ENCODE measurements at places on chromosomes 4 and X.

DNA sequence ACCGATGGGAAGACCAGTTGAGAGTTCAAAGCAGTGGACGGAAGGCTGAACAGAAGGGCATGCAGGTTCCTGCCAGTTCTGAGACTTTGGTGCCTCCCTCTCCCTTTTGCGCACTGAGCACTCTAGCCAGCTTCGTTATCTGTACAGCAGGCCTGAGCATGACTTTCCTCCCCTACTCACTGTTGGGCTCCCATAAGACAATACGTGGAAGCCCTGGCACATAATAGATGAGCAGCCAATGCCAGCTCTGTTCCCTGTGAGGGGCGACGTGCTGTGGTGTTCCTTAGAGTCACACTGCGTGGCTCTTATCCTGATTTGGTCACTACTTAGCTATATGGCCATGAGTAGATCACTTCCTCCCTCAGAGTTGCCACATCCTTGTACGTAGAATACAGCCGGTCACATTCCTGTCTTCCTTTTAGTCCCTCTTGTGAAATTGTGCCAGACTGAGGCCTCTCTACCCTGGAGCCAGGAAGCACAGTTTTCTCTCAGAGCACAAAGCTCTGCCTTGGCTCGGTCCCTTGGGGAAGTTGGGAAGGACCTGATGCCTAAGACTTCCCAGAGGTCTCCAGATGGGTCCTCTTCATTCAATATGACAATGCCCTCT is 160.4 kb upstream of the MAMLD1 start:
- no peak for DNase-seq

GRCh38 chrX:132266583-132267355 is 47.5 kb upstream of the RAP2C start:
- DNase-seq: no peak

DNA sequence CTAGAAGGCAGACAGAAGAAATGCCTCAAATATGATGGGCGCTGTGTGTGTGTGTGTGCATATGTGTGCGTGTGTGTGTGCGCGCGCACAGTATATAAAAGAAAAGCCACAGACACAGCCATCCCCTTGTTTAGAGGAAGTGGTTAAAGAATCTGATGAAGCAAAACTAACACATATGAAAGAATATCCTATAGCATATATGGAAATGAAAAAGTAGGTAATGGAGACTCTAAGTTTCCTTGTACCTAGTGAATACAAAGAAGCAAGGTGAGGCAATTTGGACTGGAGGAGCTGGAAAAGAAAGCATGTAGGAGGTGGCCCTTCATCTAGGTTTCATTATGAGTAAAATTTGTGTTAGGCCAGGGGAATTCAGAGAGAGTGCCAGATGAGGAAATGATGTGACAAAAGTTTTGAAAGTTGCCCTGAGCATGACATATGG is 58.6 kb upstream of the MCF2 start:
- DNase-seq: peak; percentile 61

- DNase-seq: peak; percentile 76
Measured at GRCh38 chrX:119427024-119427794, 28.1 kb downstream of the SLC25A43 start.

- peak; percentile 46 for DNase-seq
Measured at GRCh38 chr4:42671431-42672194, 14.7 kb upstream of the ATP8A1 start.

- DNase-seq: no peak
Measured at GRCh38 chr4:79723507-79723906, 315.5 kb upstream of the GK2 start.

GRCh38 chr4:76809594-76810305 is 88.2 kb downstream of the SOWAHB start:
- DNase-seq: no peak

- no peak for DNase-seq
Measured at GRCh38 chrX:19152762-19153161, 30.5 kb upstream of the ADGRG2 start.

DNA sequence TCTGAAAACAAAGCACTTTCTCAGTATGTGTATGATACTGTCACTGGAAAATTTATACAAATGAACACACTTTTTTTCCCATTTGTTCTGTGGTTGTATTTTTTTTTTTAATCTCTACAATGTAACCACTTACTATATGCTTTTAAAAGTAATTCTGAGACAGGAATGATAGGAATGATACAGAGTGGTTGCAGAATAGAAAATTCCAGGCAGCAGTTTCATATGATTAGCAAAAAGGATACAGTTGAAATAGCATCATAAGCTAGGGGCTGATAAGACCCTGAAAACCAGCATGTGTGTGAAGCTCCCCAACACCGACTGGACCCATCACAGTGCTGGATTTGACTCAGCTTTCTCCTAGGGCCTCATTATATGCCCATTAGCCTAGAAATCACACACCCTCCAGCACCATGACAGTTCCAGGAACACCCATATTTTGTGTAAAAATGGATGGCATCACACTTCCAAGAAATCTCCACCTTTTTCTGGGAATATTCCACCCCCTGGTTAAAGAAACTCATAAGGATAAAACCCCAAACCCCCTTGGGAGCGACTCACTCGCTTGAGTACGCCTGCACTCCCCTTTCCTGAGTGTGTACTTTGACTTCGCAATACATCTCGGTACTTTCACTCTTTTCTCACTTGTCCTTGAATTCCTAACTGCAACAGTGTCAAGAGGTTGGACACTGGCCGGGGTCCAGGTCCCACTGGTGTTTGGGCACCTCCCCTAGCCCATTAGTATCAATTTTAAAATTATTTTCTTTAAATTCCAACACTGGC is 77.4 kb upstream of the AGA start:
- DNase-seq: no peak

DNA sequence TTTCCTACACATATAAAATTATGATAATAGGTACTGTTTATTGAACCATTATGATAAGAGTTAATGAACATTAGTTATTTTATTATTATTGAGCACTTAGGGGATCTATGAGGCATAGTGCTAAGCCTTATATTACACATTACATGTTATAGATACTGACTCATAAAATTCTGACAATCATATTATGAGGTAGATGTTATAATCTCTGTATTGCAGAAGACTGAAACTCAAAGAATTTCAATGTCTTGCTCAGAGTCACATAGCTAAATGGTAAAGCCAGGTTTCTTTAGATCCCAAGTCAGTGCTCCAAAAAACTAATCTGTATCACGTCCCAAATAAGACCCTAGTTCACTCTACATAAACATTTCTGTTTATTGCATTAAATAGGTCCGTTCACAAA is 207.2 kb upstream of the CNKSR2 start:
- DNase-seq: no peak

DNA sequence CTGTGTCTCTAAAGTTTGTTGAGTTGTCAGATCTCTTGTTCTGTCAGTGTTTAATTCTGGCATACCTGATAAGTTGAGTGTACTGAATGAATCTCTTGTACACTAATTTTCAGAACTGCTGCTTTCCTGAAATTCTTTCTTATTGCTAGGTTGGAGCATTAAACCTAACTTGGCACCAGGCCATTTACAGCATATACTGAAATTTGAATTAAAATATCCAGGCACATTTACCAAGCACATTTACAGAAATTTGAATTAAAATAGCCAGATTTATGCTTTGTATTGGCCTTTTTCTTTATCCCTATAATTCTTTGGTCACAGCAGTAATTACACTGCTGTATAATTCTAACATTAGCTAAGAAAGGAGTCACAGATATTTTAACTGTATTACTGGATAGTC is 8.9 kb downstream of the TMEM33 start:
- DNase-seq: no peak

- no peak for DNase-seq
Measured at GRCh38 chr4:62872856-62873255, 1536.4 kb downstream of the TECRL start.

DNA sequence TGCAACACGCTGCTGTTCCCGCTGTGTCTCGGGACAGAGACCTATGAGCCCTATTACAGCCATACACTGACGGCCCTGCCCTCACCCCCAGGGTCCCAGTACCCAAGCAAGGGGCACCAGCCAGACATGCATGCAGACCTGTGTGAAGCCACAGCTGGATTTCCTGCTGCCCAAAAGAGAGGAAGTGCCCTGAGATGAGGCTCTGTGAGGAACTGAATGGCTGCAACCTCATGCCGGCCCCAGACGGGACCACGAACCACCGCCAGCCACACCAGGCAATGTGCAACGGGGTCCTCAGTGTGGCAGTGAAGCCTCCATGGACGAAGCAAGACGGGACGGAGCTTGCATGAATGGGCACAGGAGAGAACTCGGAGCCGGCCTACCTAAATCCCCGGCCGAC is 21.1 kb downstream of the CTBP1 start:
- peak; percentile 51 for DNase-seq

- DNase-seq: peak; percentile 22
Measured at GRCh38 chrX:39008549-39008948, 207.3 kb downstream of the MID1IP1 start.

DNA sequence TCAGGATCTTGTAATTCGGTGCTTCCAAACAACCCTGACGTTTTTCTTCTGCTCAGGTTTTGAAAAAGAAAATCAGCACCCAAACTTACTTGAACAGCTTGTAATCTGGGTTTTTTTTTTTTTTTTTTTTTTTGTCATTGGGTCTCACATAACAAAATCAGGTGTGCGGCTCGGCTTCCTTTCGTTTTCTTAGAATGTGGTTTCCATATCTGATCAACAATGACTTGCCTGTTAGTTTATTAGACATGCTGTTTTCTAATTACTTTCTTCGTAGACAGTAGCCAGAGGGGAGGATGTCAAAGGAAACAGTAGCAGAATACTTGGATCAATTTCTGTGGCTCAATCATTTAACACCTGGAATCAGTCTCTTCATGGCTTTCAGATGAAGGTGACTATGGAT is 890 bp upstream of the FREM3 start:
- no peak for DNase-seq

- peak; percentile 34 for DNase-seq
Measured at GRCh38 chr4:170231377-170231776, 141.6 kb upstream of the AADAT start.

DNA sequence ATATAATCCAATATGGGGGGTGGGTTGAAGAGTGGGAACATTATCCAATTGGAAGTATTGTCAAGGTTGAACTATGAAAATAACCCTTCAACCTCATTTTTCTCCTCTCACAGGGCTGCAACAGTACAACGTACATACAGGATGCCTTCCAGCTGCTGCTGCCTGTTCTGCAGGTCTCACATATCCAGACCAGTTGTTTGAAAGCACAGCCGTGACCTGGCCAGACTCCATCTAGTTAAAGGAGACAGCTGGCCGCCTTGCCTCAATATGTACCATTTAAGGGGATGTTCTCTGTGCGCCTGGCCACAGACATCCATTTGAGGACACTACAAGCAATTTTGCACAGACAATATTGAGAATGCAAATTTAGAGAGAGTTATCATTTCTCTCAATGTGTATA is 75.7 kb downstream of the FAM114A1 start:
- no peak for DNase-seq

- no peak for DNase-seq
Measured at GRCh38 chr4:10050261-10050661, 29.0 kb upstream of the SLC2A9 start.

DNA sequence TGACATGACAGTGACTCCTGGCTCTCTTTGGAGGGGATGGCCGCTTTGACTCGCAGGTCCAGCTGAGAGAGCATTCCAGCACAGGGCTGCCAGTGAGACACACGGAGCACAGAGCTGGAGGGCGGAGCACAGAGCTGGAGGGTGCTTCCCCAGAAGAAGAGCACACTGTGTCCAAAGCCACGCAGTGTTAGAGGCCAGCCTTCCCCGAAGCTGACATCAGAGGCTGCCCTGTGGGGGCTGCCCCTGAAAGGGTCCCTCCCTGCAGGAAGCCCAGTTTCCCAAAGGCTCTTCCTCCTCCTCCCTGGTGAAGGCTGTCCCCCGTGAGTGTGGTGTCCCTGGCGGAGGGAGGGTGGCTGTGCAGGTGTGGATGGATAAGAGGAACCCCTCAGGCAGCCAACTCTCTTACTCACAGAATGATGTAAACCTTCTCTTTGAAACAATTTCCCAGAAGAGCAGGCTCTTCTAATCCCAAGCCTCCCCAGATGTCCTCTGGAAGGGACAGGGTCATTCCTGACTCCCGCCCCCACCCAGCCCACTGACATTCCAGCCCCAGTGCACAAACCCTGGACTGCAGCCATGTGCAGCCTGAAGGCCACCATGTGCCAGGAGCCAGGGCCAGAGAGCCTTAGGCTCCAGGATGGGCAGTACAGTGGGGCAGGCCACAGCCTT is 53.4 kb downstream of the PSAPL1 start:
- no peak for DNase-seq

DNA sequence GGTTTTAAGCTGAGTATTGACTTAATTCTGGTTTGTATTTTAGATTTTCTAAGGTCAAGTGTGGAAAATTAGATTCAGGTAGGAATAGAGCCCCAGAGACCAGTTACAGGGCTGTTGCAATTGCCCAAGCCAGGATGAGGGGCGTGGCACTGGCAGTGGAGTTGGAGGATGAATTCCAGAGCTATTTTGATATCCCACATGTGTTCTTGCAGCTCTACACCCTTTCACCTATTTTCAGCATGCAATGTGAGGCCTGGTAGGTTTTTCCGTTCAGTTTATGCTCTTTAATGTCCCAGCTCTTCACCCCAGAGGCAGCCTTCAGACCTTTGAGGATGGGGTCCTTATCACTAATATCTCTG is 17.9 kb upstream of the OGT start:
- DNase-seq: no peak

- peak; percentile 39 for DNase-seq
Measured at GRCh38 chr4:182143822-182144625, 99.2 kb upstream of the TENM3 start.

- DNase-seq: no peak
Measured at GRCh38 chr4:54586320-54586955, 71.3 kb upstream of the KIT start.

DNA sequence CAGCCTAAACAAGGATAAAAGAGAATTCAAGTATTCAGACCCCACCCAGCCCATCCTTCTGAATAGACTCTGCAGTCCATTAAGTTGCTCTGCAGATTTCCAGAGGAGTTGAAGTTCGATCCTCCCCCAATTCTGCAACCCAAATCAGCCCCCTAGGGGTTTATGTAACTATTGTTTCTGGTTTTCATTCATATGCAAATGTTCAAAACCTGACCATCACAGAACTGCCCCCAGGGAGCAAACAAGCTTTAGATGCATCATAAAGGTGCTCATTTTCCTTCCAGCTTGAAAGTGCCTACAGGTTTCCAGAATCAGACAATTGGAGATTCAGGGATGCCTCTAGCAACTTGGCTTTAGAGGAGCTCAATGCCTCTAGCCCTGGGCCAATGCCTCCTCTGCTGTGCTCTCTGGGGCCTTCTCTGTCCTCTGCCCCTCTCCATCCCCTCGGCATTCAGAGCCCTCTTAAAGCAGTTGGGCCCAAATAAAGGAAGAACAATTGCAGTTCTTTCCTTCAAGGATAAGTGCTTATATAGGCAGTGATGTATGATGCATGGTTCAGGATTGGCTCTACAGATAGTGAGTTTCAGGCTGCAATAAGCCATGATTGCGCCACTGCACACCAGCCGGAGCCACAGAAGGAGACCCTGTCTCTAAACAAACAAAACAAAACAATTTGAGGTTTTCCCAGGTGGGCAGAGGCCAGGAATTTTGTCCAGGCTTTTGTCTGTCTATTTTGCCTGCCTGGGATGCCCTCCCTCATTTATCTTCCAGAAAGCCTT is 23.5 kb upstream of the SPINK2 start:
- no peak for DNase-seq

DNA sequence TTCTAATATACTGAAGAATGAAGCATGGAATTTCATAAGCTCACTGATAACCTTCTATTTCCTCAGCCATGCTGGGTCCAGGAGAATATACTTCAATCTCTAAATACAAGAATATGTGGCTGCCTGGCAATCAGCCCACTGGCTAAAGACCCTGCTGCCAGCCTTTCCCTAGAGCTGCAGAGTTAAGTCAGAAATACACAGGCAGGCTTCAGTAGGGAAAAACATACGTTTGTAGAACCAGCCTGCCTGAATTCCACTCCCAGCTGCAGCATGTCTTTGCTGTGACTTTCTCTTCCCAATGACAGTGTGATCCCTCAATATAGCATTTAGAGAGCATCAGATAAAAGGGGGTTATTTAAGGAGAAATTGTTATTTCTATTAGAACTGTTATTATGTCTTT is 289.1 kb downstream of the PCDH19 start:
- no peak for DNase-seq
